ENCODE measurements at places on chromosomes 3 and 15.

DNA sequence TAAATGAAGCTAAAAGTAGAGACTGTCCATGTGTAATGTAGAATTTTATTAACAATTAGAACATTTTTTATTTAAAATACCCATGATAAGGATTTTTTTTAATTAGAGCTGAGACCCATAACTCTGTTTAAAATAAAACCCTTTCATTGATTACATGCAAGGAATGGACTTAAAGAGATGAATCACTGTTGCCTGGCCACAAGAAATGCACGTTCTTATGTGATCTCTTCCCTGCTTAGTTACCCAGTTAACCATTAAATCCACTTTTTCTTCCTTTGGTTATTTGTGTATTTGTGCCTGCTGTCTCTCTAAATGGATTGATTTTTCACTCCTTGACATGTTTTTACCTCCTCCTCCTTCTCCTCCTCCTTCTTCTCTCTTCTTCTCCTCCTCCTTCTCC is 83.3 kb upstream of the SLITRK3 start:
- DNase-seq: no peak

GRCh38 chr3:193842832-193843473 is 249.9 kb downstream of the OPA1 start:
- DNase-seq: no peak

GRCh38 chr15:28098360-28098765 is 752 bp downstream of the OCA2 start:
- no peak for DNase-seq

- no peak for DNase-seq
Measured at GRCh38 chr3:45967724-45968123, 24.5 kb downstream of the CXCR6 start.

DNA sequence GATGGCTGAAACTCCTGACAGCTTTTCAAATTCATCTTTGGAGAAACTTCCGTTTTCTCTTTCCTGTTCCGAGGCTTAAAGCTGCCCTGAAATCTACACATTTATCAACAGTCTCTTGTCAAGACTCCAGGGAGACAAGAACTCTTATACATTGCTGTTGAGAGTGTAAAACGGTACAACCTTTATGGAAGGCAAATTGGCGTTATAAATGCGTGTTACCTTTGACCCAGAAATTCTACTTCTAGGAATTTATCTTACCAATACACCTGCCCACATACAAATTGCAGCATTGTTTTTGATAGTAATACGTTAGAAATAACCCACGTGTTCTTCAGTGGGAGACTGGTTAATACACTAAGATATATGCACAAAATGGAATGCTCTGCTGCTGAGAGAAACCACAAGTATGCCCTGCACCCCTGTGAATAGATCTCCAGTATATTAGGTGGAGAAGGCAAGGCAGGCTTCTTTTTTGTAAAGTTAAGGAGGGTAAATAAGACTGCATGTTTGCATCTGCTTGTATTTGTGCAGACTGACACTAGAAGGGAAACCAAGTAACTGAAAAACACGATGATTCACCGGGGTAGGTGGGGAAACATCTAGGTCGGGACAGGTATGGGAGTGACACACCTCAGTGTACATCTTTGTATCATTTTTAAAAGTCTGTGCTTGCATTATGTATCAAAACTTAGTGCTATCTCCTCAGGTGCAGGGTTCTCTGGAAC is 97.5 kb downstream of the IGF1R start:
- DNase-seq: no peak

GRCh38 chr3:149536429-149536828 is 61.9 kb downstream of the TM4SF4 start:
- no peak for DNase-seq

DNA sequence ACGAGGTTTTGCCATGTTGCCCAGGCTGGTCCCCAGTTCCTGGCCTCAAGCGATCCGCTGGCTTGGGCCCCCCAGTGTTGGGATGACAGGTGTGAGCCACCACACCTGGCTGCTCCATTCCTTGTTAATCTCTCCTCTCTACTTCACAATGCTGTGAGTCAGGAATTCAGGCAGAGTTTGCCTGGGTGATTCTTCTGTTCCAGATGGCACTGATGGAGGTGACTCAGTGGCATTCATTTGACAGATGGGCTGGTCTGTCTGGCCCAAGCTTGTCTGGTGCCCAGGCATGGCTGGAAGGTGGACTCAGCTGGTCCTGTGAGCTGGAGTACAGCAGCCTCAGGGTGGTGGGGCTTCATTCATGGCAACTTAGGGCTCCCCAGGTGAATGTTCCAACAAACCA is 43.2 kb downstream of the SLC6A20 start:
- no peak for DNase-seq
